Fibroblast of the conjunctiva (primary cell): ENCODE measurements at places on chromosomes 1 and 21.
A peak's percentile ranks its signal among the peaks of the same experiment; 100 is the strongest.

GRCh38 chr21:41369920-41370839 is 8.4 kb downstream of the MX2 start:
- DNase-seq = no peak

DNA sequence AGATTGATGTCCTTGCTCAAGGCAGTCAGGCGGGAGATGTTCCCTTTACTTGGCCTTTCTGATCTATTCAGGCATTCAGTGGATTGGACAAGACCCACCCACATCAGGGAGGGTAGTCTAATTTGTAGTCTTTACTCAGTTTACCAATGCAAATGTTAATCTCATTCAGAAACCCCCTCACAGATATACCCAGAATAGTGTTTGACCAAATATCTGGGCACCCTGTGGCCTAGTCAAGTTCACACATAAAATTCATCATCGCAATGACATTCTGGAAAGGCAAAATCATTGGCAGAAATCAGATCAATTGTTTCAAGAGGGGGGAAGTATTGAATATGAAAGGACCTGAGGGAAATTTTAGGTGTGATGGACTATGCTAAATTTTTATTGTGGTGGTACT is 12.5 kb upstream of the SFT2D2 start:
- DNase-seq = no peak

GRCh38 chr1:1771096-1771495 is 7.2 kb downstream of the NADK start:
- DNase-seq = no peak

- DNase-seq = no peak
These were observed 421.0 kb downstream of the MRPL39 start for GRCh38 chr21:25186273-25186672.

- no peak for DNase-seq
These were observed 1.3 kb downstream of the EXO1 start for GRCh38 chr1:241849345-241849695.

- peak; percentile 42 for DNase-seq
These were observed 27.0 kb upstream of the BTG2 start for GRCh38 chr1:203278082-203278884.

GRCh38 chr1:84301004-84301784 is at the start of gene SAMD13:
Gene SAMD13, plus strand, starts transcription at chr1:84301708. Its CDS starts 1,527 bp downstream, at chr1:84303235.
- DNase-seq = peak; percentile 66

GRCh38 chr1:17739050-17739449 is 16.1 kb upstream of the ACTL8 start:
- DNase-seq = no peak

DNA sequence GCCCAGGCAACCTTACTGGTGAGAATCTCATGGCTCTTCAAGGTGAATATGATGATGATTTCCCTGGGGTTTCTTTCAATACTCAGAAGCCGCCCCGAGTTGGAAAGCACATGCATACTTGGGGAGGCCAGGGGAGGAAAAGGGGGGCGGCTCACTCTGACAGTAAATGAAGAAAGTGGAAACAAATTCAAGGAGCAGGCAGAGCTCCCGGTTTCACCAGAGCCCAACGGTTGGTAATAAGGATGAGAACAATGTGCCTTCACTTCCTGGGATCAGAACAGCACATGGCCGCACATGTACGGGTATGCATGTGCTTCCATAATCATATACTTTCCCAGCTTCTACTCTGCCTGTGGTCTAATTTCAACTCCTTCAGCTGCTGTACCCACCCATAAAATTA is 3.8 kb upstream of the ARHGEF2 start:
- DNase-seq = no peak

- DNase-seq = no peak
These were observed 41.0 kb upstream of the IFFO2 start for GRCh38 chr1:18997508-18997907.

DNA sequence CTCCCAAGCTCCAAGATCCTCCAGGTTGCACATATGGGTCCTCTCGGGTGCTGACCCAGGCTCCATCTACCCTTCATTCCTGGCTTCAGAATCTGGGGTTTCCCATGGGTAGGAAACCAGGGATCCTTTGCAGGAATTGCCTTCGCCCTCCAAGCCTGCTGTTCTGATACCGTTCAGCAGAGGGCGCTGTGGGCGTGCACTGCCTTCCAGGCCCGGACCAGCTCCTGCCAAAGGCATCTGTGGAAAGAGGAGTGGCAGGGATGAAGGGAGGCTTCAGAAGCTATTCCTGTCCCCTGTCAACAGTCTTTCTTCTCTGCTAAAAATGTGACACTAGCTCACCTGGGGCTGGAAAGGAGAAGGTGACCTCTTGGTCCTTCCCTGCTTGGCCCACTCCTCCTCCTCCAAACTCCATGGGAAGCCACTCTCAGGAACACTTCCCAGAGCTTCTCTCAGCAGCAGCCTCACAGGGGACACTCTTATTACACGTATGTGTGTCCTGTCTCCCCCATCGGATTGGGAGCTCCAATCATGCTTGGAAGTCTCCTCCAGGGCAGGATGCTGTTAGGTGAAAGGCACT is 71.2 kb downstream of the VWA5B1 start:
- DNase-seq = no peak

- no peak for DNase-seq
These were observed 1.8 kb upstream of the LHX9 start for GRCh38 chr1:197915260-197915861.

- no peak for DNase-seq
These were observed 70.0 kb upstream of the SIM2 start for GRCh38 chr21:36628761-36629460.

DNA sequence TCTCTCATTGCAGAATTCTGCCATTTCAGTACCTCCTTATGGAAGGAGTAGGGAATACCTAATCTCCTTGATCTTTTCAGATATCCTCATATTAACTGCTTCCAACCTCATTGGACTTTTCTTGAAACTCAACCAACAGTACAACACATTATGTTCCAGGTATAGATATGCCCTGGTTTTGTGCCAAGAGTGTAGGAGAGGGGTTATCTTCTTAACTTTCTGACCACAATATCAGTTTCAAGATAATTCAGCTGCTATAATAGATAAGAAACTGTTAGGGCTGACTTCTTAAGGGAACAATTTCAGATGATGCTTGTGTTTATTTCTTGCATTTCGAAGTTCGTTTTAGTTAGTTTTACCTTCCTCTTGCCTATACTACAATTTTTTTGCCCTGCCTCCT is 2.1 kb upstream of the LPGAT1 start:
- no peak for DNase-seq

GRCh38 chr1:93641527-93641926 is 40.1 kb downstream of the BCAR3 start:
- DNase-seq = no peak

DNA sequence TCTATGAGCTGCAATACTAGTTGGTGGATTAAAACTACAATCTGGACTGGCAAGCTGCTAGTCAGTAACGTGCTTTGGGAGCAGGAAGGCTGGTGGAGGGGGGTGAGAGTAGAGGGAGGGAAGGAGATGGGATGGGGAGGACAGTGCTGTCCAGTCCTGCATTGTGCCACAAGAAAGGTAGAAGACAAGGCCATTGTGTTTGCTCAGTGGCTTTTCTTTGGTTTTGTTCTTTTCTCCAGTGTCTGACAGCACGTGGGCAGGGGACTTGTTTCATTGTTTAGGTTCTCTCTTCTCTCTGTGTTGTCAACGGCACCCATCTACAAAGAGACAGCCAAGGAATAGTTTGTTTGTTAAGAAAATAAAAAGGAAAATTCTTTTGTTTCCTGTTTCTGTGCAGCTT is 362.8 kb upstream of the PLXNA2 start:
- no peak for DNase-seq

DNA sequence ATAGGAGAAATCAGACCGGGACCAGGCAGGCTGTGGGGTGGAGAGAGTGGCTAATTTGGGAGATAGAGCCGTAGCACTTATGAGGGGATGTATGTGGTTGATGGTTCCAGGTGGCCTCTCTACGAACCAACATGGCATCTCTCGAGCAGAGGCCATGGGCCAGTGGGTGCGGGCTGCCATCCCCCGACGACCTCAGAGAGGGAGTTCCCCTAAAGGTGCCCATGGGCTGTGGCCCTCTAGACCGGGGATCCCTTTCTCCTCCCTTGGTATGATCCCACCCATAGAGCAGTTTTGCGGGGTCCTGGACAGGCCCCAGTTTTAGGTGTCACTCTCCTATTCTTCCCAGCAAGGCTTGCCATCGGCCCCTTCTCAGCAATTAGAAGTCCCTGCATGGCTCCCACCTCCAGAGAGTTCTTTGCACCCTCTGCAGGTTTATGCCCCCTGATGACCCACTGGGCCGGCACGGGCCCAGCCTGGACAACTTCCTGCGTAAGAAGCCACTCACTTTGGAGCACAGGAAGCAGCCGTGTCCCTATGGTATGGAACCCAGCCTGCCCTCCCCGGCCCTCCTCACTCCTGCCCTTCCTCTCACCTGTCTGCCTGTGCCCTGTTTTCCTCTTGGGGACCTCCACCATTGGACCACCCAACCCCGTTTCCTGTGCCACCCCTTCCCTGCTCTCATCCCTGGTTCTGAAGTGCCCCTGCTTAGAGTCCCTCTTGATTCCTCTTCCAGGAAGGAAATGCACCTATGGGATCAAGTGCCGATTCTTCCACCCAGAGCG is 7.8 kb downstream of the ZC3H12A start:
- no peak for DNase-seq

DNA sequence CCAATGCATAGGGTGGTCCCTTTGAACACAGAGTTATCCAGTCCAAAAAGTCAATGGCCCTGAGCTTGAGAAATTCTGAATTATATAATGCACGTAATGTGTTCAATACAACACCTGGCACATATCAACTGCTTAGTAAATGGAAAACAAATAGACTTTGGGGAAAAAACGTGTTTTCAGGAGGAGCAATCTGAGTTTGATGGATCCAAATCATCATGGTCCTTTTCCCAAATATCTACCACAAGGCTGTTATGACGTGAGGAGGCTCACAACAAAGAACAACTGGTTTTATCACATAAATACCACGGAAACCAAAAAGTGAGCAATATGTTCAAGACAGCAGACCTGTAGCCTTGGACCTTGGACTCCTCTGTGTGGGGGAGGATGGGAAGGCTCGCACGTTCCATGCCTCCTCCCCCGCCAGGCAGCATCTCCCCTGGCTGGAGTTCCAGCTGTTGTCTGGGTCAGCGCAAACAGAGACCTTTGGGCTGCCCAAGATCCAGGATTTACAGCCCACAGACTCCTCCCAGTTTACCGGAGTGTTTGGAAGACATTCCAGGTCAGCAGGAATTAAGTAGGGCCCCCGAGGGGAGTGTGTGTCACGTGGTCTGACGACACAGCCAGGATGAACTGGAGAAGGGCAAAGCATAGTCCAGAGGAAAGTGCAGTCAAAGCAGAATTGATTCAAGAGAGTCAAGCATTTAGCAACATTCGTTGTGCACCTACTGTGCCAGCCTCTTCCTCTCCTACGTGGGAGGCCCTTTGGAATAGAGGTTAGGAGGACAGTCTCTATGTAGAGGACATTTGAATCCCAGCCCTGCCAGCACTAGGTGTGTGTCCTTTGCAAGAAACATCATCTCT is 32.2 kb upstream of the MED18 start:
- DNase-seq = no peak

DNA sequence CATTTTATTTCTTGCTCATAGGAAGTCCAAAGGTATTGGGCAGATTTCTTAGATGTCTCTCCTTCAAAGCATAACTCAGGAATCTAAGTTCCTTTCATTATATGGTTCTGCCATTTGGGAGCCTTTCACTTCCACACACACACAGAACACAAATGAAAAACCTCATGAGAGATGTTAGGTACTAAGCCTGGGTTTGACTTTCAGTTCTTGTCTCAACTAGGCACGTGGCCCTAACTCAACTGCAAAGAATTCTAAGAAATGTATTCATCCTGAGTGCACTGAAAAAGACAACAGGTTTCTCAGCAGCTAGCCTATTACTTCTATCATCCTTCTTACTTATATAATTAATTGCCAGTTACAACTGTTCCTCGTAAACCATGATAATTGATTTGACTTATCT is 190.0 kb upstream of the SAMSN1 start:
- no peak for DNase-seq

DNA sequence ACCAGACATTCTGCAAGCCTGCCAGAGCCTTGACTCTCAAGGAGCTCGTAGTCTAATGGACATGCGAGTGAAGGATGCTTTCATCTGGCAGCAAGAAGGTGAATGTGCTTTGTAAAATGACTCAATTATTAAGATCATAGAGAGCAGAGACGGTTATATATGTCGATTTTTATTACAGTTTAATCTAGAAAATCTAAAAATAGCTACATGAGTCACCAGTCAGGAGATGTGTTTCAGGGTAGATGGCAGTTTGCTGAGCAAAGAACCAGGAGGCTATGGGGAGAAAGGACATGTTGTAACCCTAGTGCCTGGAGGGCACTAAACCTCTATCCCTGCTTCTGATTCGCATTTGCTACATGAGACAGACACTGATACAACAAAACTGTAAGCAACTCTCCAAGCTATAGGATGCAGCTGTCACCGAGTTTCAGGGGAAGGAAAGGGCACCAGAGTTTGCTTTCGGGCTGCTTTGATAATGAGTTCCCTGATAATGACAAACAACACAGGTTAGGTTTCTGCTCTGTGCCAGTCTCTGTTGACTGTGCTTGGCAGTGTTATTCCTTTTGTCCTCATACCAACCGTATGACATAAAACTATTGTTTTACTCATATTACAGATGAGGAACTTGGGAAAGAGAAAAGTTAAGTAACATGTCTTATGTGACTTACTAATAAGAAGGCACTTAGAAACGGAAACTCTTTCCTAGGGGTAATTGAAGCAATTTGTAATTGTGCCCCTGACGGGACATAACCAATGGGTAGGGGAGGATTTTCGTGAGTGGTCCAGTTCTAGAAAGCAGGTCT is 43.2 kb downstream of the C1orf198 start:
- DNase-seq = peak; percentile 56

GRCh38 chr1:214664651-214665433 is 61.8 kb downstream of the CENPF start:
- no peak for DNase-seq

DNA sequence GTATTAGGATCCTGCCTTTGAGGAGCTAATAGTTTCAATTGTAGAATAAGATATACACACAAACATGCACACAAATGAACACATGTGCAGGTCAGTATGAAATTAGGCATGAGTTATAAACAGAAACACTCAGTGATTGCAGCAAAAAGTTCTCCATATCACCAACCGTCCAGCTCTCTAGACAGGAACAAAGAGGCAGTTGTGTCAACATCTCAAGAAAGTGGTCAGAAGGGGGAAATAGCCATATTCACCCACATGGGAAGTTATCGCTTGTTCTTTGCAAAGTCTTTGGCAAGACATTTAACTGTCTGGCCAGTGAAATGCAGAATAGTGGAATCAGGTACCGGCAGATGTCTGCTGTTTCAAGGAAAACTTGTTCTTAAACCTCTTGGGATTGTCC is 29.4 kb upstream of the PIGC start:
- no peak for DNase-seq

DNA sequence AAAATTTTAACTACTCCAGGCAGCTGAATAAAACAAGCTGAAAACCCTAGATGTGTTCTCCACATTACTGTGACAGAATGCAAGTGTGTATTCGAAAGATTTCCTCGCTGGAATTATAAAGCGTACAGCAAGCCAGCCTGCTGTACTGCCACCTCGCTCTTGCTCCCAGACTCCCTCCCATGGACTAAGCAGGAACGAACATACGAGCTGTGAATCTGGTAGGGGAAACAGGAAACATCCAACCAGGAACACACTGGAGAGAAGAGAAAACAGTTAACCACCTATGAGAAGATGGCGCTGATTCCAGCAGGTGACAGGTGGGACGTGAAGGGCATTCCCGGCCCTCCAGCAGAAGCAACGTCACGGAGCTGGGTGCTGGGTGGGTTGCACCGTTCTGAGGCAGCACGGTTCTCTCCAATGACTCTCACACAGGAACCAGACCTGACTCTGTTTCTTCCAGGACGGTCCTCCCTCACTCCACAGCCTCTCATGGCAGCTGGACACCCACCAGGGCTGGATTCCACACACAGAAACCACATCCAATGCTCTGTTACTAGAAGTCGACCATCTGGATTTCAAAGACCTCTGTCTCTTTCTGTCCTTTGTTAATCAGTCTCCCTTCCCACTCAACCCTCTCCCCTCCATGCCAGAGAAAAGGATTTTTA is 219.2 kb downstream of the RERE start:
- DNase-seq = peak; percentile 23
